ENCODE measurements at places on chromosomes 5 and 9.
A peak's percentile ranks its signal among the peaks of the same experiment; 100 is the strongest.

GRCh38 chr9:5947912-5948311, 57.2 kb downstream of the MLANA start:
- peak; percentile 52 for ATAC-seq

- peak; percentile 20 for ATAC-seq
These were observed 41.8 kb downstream of the UGCG start for GRCh38 chr9:111938427-111938800.

GRCh38 chr9:114803479-114804265, 2.2 kb downstream of the TNFSF15 start:
- no peak for ATAC-seq

GRCh38 chr5:112065781-112066180, 308.8 kb upstream of the NREP start:
- ATAC-seq, result no peak

GRCh38 chr9:101999441-101999840, 261.0 kb upstream of the GRIN3A start:
- no peak for ATAC-seq

DNA sequence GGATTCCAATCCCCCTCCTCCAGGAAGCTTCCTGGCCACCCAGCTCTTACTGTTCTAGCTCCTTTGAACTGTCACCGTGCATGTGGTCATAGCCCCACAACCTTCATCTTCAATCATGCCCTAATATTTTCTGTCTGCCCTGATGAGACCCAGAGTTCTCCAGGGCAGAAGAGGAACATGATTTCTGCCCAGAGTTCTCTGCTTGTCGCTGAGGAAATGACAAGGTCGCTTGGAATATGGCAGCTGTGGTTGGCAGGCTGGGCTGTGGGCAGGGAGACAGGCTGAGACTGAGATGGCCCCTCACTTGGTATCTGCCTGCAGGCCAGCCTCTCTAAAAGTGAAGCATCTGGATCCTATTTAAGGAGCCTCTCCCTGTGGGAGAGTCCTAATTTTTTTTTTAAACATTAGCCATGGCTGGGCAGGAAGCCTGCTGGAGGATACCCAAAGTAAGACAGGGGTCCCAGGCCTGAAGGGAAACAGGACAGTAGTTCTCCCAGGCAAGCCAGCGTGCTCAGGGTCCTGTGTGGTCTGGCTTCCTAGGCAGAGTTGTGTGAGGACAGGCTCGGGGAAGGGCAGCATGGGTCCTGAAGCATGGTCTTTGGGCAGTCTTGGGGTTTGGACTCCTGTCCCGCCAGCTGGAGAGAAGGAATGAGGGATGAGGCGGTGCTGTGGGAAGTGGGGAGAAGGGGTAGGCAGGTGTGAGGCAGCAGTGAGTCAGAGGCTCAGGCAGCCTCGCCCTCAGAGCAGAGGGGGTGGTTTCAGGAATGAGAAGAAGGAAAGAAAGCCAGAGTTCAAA, 242.1 kb downstream of the FSTL4 start:
- ATAC-seq, result no peak

GRCh38 chr5:55551358-55551757, 16.6 kb upstream of the PLPP1 start:
- ATAC-seq, result no peak

DNA sequence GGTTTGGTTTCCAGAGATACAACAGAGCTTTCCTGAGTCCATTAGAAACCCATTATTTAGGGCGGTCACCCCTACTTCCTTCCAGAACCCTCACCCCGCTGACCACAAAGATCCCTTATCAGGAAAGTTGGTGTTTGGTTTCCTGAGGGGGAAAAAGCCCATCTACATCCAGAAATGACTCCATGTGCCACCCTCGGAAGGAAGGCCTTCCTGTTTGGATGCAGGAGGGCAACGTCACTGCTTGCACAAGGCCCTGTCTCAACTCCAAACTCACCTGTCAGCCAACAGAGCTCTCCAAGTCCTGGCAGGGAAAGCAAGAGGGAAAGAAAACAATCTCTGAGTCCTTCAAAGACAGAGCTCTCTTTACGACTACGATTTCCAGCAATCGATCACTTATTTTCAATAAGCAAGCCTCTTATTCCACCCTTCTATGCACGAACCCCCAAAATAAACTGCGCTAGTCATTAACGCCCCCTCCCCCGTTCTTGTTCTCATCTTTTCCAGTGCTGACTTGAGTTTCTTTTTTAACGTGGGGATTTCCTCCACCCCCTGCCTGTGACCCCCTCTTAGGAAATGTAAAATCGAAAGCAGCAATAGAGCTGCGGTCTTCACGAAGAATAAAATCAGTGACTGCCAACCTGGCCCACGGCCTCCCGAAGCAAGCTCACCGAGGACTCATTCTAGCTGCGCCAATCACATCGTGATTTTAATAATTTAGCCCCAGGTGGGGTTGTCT, 35.7 kb upstream of the NTNG2 start:
- peak; percentile 84 for ATAC-seq

DNA sequence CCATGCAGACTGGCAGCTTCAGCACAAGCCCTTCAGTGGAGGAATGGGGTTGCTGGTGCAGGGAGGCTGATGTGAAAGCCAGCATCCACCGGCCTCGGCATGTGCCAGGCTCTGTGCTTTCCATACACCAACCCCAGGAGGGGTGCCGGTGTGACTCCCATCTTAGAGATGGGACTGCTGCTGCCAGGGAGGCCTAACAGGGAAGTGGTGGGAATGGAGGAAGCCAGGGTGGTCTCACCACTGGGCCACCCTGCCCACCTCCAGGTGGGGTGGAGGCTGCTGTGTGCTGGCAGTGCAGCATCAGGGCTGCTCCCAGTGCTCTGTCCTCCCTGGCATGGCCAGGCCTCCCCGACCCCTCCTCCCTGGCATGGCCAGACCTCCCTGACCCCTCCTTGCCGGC, 32.8 kb upstream of the PITX1 start:
- ATAC-seq, result no peak

- no peak for ATAC-seq
These were observed 248.4 kb downstream of the PLK2 start for GRCh38 chr5:58211441-58211840.

- no peak for ATAC-seq
These were observed 310.8 kb downstream of the DRD1 start for GRCh38 chr5:175133185-175133584.

GRCh38 chr5:143931476-143931875, 119.5 kb downstream of the HMHB1 start:
- ATAC-seq, result no peak

DNA sequence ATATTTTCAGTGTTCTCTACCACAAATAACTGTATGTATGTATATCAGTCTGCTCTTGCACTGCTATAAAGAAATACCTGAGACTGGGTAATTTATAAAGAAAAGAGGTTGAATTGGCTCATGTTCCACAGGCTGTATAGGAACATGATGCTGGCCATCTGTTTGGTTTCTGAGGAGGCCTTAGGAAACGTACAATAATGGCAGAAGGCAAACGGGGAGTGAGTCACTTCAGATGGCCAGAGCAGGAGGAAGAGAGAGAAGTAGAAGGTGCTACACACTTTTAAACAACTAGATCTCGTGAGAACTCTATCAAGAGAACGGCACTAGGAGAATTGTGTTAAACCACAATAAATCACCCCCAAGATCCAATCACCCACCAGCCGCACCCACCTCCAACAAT, 121.7 kb downstream of the ADAMTS6 start:
- ATAC-seq, result no peak

GRCh38 chr5:87008751-87009560, 258.7 kb upstream of the RASA1 start:
- no peak for ATAC-seq

DNA sequence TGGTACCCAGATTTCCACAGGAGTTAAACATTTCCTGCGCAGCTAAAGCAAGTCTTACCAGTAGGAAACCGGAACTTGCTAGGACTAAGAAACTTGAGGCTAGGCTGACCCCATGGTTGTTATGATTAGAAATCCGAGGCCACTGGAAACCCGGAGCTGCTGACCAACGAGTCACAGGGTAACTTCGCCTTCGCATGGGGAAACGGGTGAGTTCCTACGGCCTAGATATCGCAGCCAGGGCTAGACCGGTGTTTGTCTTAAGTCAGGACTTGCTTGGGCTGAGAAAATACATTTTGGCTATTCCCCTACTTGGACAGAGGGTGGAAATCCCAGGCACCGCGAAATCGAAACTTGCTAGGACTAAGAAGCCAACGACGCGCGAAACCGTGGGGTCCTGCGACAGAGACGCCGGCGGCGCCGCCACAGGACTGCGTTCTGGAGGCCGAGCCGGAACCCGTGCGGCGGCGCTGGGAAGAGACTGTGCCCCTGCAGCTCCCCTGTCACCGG, 1.6 kb upstream of the ANXA2R start:
- ATAC-seq, result peak; percentile 22

- no peak for ATAC-seq
These were observed 428.2 kb downstream of the ENC1 start for GRCh38 chr5:74212336-74212735.
